ENCODE measurements at places on chromosomes 3 and 15.

- no peak for DNase-seq
Measured at GRCh38 chr15:48674876-48675275, 29.4 kb upstream of the FBN1 start.

DNA sequence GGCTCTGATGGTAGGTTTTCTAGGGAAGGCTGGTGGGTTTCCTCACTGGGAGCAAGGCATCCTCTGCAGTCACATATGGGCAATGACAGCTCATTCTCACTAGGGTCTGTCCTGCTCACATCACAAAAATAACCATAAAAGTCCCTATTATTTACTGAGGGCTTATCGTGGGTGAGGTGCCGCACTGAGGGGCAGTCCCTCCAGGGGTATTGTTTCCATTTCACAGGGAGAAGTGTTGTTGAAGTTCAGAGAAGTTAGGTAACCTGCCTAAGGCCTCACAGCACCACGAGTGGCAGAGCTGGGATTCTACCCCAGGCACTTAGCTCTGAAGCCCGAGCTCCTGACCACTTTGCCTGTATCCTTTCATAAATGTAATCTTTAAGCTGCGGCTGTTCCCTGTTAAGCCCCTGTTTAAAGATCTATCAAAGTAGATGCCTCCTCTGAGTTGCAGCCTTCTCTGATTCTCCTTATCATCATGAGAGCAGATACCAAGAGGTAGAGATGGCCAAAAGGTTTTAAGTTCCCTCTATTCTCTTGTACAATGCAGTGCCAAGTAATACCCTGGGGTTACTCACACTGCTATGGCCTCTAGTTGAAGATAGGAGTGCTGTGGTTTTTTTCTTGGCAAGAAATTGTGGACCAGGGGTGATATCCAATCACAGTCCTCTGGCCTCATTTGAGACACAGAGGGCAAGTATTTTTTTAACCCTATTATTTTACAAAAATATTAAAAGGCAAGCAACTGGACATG, 107.0 kb downstream of the RPLP1 start:
- no peak for DNase-seq

DNA sequence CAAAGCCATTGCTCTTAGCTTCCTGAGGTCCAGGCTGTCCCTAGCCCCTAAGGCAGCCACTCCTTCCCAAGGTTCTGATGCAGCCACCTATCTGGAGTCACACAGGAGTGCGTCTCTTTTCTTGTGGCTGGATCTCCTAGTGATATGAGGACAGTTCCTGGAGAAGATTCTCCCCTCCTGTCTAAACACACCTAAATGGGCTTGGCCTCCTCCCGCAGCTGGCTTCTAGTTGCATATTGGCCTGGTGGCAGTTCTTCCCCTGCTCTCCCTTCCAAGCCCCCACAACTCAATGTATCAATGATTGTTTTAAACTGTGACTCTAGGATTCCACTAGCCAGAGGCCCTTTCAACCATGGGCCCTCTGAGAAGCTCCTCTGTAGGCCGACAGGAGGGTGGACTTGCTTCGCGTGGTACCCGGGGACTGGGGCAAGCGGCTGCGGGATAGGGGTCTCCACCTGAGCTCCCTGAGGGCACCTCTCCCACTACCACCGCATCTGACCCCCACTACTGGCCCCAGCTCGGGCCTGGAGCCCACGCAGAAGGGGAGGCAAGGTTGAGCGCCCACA, 1.4 kb downstream of the ITGA11 start:
- DNase-seq, result peak; percentile 39

DNA sequence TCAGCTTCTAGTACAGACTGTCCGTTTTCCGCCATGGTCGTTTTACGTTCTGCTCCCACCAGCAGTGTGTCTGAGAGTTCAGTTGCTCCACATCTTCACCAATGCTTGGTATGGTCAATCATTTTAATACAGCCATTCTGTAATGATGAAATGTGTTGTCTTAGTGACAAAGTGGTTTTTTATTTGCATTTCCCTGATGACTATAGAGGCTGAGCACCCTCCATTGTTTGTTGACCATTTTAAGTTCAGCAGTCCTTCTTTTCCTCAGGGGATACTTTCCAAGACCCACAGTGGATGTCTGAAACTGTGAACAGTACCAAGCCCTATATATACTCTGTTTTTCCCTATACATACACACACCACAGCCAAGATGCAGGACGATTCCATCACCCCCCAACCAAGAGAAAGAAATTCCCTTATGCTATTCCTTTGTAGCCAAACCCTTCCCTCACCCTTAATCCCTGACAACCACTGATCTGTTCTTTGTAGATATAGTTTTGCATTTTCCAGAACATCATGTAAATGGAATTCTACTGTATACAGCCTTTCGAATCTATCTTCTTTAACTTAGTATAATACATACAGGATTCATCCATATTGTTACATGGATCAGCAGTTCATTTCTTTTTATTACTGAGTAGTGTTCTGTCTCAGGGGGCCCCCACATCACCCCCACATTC, 55.9 kb downstream of the C3orf20 start:
- no peak for DNase-seq

GRCh38 chr3:32593903-32594525, 23.4 kb upstream of the DYNC1LI1 start:
- no peak for DNase-seq

DNA sequence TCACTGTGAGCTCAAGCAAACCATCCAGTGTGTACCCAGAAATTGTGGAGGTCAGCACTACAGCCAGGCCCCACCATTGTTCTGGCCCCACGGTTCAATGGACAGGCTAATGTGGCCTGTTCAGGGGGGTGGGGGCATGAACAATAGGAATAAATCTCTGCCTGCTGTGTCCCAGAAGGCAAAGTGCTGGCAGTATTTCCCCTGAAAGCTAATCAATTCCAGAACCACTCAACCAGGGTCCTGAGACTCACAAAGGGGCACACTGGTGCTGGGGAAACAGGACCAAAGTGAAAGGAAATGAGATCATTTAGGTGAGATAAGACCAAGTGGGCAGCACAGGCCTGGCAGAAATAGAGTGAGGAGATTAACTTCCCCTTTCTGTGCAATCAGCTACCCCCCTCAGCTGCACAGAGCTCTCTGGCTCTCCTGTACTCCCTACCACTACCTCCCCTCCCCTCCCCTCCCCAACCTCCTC, 11.5 kb downstream of the CRYGS start:
- no peak for DNase-seq

DNA sequence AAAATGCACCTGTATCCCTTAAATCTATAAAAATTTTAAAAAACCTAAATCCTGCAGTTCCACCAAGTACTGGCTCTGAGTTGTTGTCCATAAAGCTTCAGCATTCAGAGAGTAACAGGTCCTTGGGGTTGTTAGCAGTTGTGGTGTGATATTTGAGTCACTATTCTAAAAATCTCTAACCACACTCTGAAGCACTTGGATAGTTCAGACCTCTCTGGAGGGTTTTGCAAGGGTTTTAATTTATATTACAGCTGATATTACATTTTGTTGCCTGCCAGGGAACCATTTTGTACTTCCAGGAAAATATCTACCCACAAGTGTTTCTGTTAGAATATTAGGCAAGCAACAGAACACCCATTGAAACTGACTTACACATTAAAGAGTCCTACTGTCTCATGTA, 255.6 kb downstream of the TBL1XR1 start:
- no peak for DNase-seq

- DNase-seq, result no peak
Measured at GRCh38 chr3:188796122-188796631, 375.6 kb upstream of the TPRG1 start.

All from sciatic nerve (tissue), 2 donors.